ENCODE measurements at places on chromosomes 2 and 18. TPM values are rescaled to one million over a fixed set of nuclear protein-coding genes. Genes with fewer than 3 reads are reported as not detected.

DNA sequence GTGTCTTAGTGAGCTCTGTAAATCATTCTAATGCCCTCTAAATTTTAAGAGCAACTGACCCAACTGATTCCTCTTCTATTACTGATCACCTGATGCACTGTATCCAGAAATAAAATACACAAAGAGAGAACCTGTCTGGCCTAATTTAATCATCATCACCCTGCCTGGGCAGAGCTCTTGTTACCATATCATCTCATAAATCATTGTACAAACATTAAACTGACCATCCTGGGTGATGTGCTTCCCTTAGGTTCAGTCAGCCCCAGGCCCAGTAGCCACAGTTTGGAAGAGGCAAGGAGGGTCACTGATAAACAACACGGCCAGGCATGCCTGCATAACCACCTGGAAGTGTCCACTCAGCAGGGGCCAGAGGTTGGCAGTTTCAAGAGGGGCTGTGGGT, 22.7 kb upstream of the ACMSD start:
- DNase-seq: no peak

The LOXHD1 gene
- 0.27 TPM for polyA plus RNA-seq

The TMEM178A gene
- polyA plus RNA-seq: 5.0 TPM

GRCh38 chr2:177289824-177290628, 25.5 kb upstream of the NFE2L2 start:
- no peak for DNase-seq

DNA sequence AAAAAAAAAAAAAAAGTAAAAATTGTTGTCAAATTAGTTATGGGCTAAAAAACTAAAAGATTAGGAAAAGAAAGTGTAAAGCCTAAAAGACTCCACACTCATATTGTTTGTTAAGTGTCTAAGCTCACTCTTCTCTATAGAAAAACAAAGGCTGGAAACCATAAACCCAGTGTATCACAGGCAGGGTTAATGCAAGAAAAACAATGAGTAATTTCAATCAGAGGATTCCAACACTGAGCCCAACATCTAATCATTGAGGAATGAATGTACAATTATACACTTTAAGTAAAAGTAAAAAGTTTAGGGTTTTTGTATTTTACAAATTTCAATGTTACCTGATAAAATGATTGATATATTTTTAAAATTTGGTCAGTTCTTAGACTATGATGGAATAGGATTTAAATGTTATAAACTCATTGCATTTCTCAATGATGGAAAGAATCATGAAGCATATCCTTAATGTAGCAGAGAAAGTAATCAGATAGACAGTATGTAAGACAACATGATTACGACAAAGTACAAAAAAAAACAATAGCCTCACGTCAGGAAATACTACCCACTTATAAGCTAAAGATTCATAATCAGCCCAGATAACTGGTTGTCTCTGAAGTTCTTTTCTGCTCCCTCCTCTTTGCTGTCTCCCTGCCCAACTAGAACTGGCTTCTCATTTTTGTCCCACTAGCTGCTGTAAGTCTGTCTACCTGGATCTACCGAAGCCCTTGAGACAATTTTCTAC, 44.5 kb upstream of the SP3 start:
- DNase-seq: no peak

The GLI2 gene
- polyA plus RNA-seq: not detected

- DNase-seq: no peak
Measured at GRCh38 chr2:240627736-240628506, 2.6 kb downstream of the GPR35 start.

- no peak for DNase-seq
Measured at GRCh38 chr2:138238908-138239307, 262.7 kb upstream of the SPOPL start.

- DNase-seq: no peak
Measured at GRCh38 chr2:240186191-240186725, 45.8 kb upstream of the OTOS start.

The CSRNP3 gene
- polyA plus RNA-seq: 3.7 TPM

GRCh38 chr2:113757138-113757657, 756 bp upstream of the SLC35F5 start:
- no peak for DNase-seq

The TUBA3D gene
- polyA plus RNA-seq: 0.38 TPM

DNA sequence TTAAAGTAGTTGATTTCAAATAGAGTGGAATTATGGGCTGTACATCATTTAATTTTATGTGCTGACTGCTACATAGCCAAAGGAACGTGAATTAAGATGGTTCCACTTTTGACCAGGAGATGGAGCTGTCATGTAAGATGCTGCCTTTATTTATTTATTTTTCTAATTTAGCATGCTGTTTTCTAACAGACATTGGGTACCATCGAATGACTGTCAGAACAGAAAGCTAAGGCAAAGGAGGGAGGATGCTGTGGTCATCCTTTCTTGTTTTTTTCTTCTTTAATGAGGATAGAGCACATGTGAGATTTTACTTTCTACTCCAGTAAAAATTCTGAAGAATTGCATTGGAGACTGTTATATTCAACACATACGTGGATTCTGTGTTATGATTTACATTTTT, at the start of gene SCN2A:
TSS of gene SCN2A (plus strand) at position 185 of the 400 bp plus-strand sequence. CDS start 56,410 bp downstream, outside the sequence.
- DNase-seq: peak; percentile 20

The ATL2 gene
- polyA plus RNA-seq: 29.3 TPM
